Stimulated activated CD8-positive, alpha-beta memory T cell treated with anti-CD3 and anti-CD28 coated beads, Interleukin-7, amount 100 ng/mL, for 48 hours (primary cell): ENCODE measurements at places on chromosomes 12 and 14.

DNA sequence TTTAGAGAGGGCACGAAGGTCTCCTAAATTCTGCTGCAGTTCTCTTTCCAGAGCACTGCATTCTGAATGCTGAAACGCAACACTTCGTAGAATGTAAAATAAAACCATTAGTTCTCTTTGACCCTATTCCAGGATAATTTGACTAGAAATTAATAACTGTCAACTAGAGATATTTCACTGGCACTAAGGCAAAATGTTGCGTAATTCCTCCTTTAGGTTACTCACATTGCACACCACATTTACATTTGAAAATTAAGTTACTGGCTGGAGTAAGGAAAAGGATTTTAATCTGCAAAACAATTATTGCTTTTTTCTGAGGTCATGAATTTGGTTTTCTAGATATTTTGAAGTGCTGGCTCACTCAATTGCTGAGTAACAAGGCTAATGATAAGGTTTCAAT lies 58.0 kb upstream of the TRHDE start:
- DNase-seq = no peak

DNA sequence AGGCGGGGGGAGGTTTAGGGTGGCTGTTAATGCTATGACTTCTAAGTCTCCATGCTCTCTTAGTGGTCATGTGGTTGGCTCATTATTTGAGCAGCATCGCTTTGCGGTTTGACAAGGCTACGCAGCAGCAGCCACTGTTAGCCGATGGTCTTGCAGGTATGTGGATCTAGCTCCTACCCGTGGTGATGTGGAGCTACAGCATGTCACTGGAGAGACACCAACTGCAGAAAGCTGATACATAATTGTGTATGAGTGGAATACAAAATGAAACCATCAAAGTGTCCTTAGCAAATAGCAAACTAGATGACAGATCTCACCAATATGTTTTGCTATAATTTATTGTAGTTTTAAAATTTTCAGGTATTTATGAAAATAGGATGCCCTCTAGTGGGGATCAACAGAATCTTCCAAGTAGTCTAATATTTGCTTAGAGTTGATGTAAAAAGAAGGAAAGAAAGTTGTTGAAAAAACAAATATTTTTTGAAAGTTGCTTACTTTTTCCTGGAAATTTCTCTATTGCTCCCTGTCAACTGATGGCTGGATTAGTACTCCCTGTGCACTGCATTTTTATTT lies 94.9 kb downstream of the NAV3 start:
- peak; percentile 2 for DNase-seq

GRCh38 chr14:84546236-84546635 lies 983.7 kb upstream of the FLRT2 start:
- no peak for DNase-seq

GRCh38 chr14:79740066-79740601 lies 471.2 kb downstream of the DIO2 start:
- no peak for DNase-seq

- no peak for DNase-seq
Measured at GRCh38 chr14:75630695-75631452, 29.8 kb downstream of the ERG28 start.

DNA sequence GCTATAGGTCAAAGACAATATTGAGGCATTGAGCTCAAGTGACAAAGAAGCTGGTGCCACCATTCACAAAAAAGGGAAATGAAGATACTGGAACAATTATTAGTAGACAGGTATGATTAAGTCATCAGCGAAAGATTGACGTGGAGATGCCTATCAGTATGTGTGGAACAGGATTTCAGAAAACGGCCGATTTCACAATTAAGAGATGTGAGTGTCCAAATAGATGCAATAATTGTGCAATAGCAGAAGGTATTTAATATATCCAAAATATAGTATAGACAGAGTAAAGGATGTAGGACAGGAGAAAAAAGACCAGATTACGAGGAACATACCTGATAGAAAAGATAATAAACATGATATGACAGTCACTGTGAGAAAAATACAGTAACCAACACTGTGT lies 433.1 kb downstream of the C12orf50 start:
- DNase-seq = no peak

GRCh38 chr12:25254271-25254880 lies 3.6 kb upstream of the KRAS start:
- no peak for DNase-seq

- no peak for DNase-seq
Measured at GRCh38 chr12:75964150-75964549, 67.4 kb downstream of the PHLDA1 start.

- DNase-seq = no peak
Measured at GRCh38 chr12:105876396-105876927, 262.3 kb downstream of the NUAK1 start.

GRCh38 chr12:115693970-115694369 lies 583.5 kb downstream of the MED13L start:
- no peak for DNase-seq

DNA sequence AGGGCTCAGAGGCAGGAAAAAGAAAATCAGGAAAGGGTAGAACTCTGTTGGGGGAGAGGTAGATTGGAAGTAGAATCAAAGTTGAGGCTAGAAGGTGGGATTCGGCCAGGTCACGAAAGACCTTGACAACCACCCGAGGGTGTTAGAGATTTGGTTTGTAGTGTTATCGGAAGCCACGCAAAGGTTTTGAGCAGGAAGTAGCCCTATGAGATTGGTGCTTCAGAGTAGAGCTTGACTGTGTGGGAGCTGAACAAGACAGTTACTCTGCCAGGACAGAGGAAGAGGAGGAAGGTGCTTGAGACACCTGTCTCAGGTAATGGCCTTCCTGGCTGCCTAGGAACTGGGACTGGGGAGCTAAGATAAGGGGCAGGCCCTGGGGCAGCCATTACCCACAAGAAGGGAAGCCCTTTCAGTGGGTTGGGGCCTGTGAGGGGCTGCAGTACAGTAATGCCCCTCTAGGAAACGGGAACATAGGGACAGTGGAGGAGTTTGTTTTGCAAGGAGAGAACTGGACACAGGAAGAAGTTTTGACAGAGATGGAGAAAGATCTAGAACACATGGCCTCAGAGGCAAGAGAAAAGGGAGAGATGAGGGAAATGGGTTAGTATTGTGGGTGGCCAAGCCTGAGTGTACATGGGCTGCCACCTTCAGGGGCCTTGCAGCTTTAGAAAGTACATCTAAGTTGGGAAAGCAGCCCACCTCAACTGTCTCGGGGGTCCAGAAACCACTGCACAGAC lies 73.5 kb downstream of the RIN3 start:
- no peak for DNase-seq

GRCh38 chr14:80095623-80096022 lies 115.7 kb downstream of the DIO2 start:
- no peak for DNase-seq

GRCh38 chr14:65354715-65355114 lies 57.8 kb upstream of the FUT8 start:
- no peak for DNase-seq

GRCh38 chr12:45933504-45933903 lies 56.9 kb downstream of the SCAF11 start:
- DNase-seq = no peak

- no peak for DNase-seq
Measured at GRCh38 chr14:25197885-25198284, 147.9 kb upstream of the STXBP6 start.

DNA sequence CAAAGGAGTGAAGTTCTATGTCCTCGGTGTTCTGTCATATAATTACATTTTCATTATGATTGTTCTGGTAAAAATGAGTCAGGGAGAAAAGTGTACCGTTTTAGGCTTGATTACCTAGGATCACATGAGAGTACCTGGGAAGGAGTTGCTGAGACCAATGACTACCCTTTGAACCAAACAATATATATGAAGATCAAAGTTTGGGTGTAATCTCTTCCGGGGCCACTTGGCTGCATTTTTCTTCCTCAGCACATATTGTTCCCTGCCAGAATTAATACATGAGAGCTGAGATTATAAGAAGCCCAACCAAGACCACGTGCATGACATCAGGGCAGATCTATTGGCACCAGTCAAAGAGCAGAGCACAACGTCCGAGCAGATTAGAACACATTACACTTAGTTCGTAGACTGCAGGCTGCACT lies 41.1 kb upstream of the DHRS7 start:
- no peak for DNase-seq

DNA sequence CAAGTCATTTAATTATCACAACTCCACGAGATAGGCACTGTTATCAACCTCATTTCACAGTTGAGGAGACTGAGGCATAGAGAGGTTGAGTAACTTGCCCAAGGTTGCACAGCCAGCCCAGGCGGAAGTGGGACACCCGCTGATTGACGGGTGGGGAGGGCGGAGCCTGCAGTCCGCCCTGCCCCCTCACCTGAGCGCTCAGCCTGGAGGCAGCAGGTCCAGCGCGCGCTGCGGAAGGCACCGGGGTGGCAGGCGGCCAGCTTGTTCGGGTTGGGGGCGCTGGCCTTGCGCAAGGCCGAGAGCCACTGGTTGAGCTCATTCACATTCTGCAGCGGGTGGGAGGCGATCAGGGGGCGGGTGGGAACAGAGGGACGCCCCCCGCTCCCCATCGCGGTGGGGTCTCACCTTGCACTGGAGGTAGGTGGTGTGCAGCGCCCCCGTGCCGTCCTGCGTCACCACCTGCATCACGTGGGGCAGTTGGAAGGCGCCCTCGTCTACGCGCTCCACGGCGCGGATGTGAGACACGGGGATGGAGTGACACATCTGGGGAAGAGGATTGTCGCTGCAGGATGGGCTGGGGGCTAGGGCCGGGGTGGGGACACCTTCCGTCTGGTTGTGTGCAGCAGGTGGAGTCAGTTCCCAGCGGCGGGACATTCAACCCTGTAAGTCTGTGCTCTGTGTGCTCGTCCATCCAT lies 31.7 kb downstream of the RASAL1 start:
- DNase-seq = no peak

DNA sequence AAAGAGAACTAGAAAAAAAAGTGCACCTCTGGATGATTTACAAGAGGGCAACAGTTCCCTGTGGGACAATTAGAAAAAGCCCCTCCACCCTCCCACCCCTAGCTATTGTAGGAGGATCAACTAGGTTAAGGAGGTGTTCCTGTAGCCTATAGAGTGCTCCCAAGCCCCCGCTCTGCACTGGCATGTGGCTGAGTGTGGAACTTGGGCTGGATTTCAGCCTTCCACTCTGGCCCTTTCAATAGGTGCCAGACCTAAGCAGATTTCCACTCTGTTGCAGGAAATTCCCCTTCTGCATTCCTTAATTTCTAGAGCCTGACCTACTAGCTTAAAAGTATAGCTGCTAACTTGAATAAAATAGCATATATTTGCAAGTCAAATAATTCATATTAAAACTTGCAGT lies 2.8 kb downstream of the NFATC4 start:
- no peak for DNase-seq

DNA sequence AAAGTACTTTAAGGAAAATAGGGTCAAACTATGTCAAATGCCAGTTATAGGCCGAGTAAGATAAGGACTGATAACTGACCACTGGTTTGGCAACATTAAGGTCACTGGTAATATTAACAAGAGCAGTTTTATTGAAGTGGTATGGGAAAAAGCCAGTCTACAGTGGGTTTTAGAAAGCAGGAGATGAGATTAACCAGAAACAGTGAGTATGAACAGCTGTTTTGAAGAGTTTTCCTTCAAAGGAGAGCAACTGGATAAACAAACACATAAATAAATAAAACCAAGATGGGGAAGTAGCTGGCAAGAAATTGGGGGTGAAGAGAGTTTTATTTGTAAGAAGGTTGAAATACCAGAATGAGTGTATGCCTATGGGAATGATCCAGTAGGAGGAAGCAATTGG lies 30.3 kb downstream of the KITLG start:
- no peak for DNase-seq

GRCh38 chr12:122951979-122952892 lies 14.0 kb downstream of the ABCB9 start:
- peak; percentile 39 for DNase-seq

DNA sequence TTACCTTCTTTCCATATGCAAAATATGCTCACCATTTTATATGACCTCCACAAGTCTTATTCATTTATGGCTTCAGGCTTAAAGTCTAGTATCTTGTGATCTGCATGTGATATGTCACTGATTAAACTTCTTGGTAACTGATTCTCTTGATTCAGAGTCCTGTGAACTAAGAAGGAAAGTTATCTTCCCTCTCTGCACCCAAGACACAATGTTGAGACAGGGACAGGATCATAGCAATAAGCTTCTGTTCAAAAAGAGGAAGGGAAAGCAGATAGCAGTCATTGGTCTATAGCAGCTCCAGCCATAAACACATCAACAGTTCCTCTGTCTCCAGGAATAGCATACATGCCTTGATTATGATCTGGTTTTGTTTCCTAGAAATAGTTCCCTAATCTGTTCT lies 103.1 kb downstream of the UNC79 start:
- DNase-seq = no peak
